ENCODE measurements at places on chromosomes 3 and 15.

DNA sequence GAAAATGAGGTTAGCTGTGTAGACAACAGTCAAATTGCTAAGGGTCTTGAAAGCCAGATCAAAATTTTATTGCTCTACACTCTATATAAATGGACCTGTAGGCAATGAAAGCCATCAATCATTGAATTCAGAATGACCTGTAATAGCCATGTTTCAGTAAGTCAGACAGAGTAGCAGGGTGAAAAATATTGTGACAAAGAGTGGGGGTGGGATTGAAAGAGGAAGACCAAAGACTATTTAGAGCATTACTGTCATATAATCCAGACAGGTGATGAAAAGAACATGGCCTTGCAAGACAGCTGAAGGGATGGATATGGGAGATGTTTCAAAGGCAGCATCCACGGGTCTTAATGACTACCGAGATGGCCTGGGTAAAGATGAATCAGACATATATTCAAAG is 22.2 kb downstream of the IFT57 start:
- no peak for DNase-seq

- DNase-seq, result no peak
These were observed 6.2 kb upstream of the ZNF774 start for GRCh38 chr15:90345857-90346256.

GRCh38 chr15:85453144-85453872 is 72.9 kb downstream of the AKAP13 start:
- no peak for DNase-seq

DNA sequence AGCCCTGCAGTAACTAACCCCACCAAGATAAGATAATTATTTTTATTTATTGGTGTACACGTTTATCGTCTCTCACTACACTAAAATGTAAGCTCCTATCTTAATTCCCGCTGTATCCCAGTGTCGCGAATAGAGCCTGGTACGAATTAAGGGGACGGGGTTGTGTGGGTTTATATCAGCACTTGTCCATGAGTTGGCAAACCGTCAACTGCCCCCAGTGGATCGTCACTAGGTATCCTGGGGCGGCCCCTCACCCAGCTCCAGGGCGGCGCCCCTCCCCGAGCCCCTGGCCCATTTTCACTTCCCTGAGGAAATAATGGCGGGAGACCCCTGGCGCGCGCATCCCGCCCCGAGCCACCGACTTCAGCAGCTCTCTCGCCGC is 465 bp downstream of the RUVBL1 start:
- DNase-seq, result no peak

DNA sequence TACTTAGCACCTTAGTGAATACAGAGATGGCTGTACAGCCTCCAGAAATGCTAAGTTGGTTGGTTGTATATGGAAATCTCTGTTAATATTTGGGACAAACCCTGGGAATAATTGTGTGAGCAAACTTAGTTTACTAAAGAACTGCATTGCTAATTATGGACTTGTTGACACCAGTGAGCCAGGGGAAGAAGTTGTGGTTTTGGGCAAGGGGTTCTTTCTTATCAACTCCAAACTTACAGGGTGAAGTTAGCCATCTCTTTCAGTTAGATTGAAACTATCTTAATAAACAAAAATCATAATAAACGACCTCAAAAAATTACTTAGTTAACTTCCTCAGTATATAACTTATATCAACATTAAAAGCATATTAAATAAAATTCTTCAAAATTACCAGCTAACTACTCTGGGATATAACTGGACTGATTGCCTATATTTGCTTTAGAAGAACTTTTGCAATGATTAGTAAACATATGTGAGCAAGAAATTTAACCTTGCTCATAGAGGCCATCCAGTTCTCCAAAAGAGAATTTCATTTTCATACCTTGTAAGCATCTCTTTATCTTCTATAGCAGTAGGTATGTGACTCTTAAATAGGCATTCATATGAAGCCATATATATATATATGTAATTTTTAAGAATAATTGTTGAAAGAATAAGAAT is 24.7 kb downstream of the MBNL1 start:
- DNase-seq, result no peak

DNA sequence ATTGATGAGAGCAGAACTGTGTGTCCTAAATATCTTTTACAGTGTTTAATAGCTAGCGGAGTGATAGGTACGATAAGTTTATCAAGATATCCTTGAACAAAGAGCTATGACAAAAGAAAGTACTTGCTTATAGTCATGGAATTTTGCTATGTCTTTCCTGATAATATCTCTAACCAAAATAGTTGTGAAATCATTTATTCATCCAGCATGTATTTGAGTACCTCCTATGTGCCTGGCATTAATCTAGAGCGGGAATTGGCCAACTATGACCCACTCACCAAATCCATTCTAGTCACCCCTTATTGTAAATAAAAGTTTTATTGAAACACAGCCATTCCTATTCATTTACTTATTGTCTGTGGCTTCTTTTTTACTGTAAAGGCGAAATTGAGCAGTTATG is 46.6 kb downstream of the ZFAND6 start:
- no peak for DNase-seq

GRCh38 chr3:159432682-159433340 is 555.8 kb upstream of the IL12A start:
- no peak for DNase-seq

DNA sequence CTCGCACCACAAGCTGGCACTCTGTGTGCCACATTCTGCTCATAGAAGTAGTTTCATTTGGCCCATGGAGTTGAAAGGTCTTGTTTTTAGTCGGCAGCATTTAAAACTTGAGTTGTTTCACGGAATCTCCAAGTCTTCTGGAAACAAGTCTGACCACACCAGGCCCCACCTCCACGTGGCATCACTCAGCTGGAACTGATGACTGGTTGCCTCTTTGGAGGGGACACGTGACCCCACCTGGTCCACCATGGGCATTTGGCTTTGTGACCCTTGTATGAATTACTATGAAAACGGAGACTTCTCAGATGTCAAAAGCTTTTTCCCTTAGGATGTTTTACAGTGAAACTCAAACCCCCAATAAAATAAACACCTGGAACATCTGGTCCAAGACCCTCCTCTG is 74.9 kb downstream of the NTRK3 start:
- DNase-seq, result no peak

GRCh38 chr15:40787991-40788390 is 18.2 kb downstream of the C15orf62 start:
- DNase-seq, result no peak

DNA sequence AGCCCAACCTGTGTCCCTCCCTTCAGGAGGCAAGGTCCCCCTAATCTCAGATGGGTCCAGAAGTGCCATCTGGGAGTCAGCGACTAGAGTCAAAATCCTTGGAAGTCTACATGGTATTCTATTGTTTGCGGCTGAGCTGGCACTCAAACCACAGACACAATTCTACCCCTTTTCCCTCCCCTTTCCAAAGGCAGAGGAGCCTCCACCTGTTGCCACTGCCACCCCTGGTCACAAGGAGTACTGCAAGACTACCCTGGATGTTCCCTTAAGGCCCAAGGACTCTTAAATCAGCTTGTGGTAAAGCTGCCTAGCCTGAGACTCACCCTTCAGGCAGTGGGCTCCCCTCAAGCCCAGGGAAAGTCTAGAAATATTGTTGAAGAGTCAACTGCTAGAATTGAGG is 4.3 kb upstream of the OR5H6 start:
- no peak for DNase-seq

DNA sequence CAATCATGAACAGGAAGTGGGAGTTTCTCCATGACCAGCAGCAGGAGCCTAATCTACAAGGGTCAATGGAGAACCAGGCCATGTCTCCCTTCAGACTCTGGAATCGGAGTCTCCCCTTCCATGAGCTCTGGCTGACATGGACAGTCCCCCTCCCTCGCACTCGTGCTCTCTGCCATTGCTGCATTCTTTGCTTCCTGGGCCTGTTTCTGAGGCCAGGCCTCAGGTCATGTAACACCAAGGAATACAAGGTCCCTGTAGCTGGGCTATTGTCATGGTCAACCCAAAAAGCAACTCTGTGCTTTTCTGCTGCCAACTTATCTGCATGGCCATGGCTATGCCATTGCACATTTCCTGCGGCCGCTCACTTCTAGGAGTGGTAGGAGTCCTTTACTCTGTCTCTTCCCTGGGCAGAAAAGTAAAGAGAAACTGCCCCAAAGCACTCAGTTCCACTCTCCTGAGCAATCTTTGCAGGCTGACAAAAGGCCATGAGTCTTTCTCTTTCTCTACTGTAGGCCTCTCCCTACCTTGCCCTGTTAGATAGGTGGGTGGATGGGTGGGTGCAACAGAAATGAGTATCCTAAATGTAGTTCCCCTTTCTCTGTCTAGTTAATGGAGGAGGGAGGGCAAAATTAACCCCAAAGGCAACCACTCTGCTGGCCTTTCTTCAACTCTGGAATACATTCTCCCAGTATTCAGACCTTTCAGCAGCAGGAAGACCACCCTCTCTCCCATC is 40.8 kb upstream of the PROK2 start:
- DNase-seq, result no peak

GRCh38 chr3:150239766-150240165 is 168.3 kb upstream of the TSC22D2 start:
- DNase-seq, result no peak

GRCh38 chr15:55993111-55993803 is at the start of gene NEDD4:
Gene NEDD4, minus strand, starts transcription at chr15:55993612. Its CDS starts 57 bp downstream, at chr15:55993555.
- DNase-seq, result no peak

- DNase-seq, result no peak
These were observed 52.8 kb downstream of the RHCG start for GRCh38 chr15:89443581-89443980.

- DNase-seq, result peak; percentile 1
These were observed 46.3 kb downstream of the GPR171 start for GRCh38 chr3:151156618-151157216.

DNA sequence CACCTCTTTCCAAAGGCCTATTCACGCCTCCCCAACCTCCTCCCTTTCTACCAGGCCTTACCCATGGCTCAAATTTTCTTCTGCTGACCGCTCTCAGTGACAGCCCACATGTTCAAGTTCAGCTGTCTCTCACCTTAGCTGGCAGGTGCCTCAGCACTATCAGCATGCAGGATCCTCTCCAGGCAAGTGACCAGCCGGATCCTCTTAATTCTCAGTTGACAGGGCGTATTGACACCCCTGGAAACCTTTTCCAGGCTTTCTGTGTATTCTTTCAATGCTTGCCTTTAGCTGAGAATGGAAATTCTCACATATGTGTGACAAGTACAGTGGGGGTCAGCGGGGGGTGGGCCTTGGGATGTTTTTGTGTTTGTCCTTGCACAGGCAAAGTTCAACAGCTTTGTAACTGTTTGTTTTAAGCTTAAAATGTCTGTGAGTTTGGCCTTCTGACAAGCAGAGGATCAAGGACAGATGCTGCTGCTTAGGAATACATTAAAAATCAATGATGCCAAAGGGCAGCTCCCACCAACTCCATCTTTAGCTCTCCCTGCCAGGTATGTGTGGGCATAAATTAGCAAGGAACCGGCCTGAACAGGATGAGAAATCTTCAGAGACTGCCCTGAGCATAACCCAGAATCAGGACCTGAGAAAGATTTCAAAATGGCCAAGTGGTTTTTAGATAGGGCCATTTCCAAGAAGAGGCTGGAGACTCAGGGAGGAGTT is 17.4 kb upstream of the BDH1 start:
- DNase-seq, result no peak

DNA sequence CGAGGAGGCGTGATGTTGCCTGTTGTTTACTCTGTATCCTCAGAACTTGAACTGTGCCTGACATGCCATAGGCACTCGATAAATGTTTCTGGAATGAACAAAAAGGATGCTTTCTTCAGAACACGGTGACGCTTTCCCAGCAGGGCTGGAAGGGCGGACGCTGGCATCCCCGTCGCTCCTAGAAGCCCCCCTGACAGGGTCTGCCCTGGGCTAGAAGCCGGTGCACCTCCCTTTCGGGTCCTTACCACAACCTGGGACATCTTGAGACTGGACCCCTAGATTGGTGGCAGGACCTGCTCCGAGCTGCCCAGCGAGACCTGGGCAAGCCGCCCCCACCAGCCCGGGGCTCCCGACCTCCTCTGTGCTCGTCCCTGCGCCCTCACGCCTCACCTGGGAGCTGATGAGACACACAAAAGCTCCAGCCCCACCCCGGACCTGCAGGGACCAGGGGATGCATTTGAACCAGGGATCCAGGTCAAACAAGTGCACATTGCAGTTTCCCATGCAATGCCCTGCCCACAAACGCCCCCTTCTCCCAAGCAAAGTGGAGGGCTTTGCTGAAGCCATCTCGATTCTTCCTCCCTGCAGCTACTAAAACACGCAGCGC is 131.2 kb upstream of the MEF2A start:
- DNase-seq, result no peak

GRCh38 chr3:25576831-25577454 is 87.8 kb downstream of the TOP2B start:
- no peak for DNase-seq

DNA sequence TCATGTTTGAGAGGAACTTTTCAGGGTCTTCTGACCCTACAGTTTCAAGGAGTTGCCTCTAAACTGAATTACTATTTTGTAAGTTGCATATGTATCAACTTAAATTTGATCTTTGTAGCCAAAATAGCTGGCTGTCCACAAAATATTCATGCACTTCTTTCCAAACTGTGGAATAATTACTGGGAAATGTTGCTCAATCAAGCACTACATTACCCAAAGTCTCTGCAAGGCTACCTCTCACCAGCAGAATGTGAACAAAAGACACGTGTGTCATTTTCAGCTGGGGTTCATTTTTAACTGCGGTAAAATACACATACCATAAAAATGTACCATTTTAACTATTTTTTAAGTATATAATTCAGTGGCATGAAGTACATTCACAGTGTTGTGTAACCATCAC is 320.4 kb downstream of the CTNNB1 start:
- DNase-seq, result no peak

DNA sequence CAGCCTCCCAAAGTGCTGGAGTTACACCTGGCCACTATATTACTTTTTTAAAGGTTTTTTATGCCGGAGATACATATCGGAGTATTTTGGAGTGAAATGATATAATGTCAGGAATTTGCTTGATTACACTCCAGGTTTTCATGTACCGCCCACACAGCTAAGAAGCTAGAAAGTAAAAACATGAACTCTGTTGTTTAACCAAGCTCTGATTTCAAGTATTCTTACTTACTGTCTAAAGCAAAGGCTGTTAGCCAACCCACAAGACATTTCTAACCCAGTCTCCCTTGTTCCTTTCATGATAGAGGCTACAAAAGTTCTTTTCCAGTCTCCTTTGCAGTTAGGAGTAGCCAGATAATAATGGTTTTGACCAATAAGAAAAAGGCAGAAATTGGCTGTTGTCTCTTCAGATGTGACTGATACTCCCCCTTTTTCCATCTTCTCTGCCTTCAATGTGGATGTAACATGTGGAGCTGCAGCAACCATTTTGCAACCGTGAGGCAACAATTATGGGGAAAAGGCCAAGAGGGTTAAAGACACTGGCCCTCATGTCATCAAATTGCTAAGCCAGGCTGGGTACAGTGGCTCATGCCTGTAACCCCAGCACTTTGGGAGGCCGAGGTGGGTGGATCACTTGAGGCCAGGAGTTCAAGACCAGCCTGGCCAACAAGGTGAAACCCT is 6.1 kb upstream of the CP start:
- no peak for DNase-seq

DNA sequence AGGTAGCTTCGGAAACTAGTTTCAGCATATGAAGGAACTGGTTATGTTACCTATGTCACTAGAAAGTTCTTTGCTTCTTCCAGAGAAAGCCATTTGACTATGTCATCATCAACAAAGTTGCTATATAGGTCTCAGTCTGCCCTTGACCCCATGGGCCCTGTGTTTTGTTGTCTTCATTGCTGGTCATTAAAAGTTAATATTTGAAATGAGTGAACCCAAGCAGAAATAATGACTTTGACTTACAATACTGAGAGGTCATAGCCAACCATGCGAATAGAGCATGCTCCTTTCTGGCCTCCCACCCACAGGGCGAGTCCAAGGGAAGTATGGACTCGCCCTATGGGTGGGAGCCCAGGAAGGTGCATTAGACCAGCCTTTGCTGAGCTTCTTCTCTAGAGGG is 40.9 kb downstream of the APH1B start:
- no peak for DNase-seq

Data from DMS79 (cell line).